ENCODE measurements at places on chromosomes 3 and 15.

- H3K27ac ChIP-seq = no peak overlapping the region
- peaks cover 46% of the 10 kb centered on the region for H3K4me1 ChIP-seq
- no peaks in the 10 kb centered on the region for H3K36me3 ChIP-seq
- no peak for DNase-seq
- H3K27me3 ChIP-seq = no peaks in the 10 kb centered on the region
These were observed 3.1 kb downstream of the FAM107A start for GRCh38 chr3:58574106-58574505.

GRCh38 chr15:45113380-45113990 is 487 bp downstream of the DUOX2 start:
- H3K27me3 ChIP-seq = peaks cover 87% of the 10 kb centered on the region
- H3K4me3 ChIP-seq = no peak overlapping the region
- H3K4me1 ChIP-seq = peaks cover 22% of the 10 kb centered on the region
- H3K27ac ChIP-seq = no peak overlapping the region
- DNase-seq = no peak

- H3K4me3 ChIP-seq = no peak overlapping the region
- H3K4me1 ChIP-seq = no peaks in the 10 kb centered on the region
- H3K27me3 ChIP-seq = peaks cover 8% of the 10 kb centered on the region
- H3K36me3 ChIP-seq = no peaks in the 10 kb centered on the region
- no peak overlapping the region for H3K27ac ChIP-seq
- no peak for DNase-seq
These were observed 19.1 kb downstream of the FAM81A start for GRCh38 chr15:59457103-59457502.

GRCh38 chr3:129937717-129938116 is 36.8 kb upstream of the TRH start:
- peaks cover 2% of the 10 kb centered on the region for H3K27me3 ChIP-seq
- no peak overlapping the region for H3K4me3 ChIP-seq
- H3K4me1 ChIP-seq = peaks cover 5% of the 10 kb centered on the region
- DNase-seq = no peak
- no peak overlapping the region for H3K27ac ChIP-seq
- H3K36me3 ChIP-seq = no peaks in the 10 kb centered on the region

DNA sequence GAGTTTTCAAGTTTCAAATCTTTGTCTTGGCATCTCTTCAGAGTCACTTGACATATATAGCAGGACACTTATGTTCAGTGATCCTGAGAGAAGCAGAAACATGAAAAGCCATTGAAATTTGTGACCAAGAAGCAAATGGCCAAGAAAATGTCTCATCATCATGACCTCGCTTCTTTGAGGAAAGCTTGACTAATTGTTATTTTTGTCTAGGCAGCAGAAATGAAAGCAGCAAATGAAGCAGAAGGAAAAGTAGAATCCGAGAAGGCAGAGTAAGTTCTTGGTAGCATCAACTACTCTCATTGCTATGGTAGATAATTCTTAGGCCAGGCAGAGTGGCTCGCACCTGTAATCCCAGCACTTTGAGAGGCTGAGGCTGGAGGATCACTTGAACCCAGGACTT is 127.7 kb upstream of the CHRM5 start:
- H3K27me3 ChIP-seq = no peaks in the 10 kb centered on the region
- H3K27ac ChIP-seq = no peak overlapping the region
- peaks cover 17% of the 10 kb centered on the region for H3K36me3 ChIP-seq
- no peak overlapping the region for H3K4me3 ChIP-seq
- no peak for DNase-seq

DNA sequence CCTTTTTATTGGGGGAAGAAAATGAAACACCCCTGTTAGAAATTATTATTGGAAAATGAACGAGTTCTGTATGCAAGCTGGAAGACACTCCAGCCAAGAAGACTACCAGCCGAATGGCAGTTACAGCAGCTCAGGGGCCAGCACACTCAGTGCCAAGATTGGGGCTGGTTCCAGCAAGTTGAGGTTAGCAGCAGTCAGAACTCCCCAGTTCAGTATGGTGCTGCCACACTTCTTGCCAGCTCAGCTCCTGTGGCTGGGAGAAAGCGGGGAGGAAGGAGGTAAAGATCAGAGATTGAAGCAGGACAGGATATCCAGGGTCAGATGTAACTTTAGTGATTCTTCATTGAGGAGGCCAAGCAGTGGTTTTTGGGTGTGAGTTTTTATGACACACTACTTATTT is 280.2 kb upstream of the NR2E3 start:
- H3K36me3 ChIP-seq = no peaks in the 10 kb centered on the region
- no peak overlapping the region for H3K27ac ChIP-seq
- DNase-seq = no peak

GRCh38 chr15:32729700-32730395 is 12.0 kb downstream of the GREM1 start:
- no peak overlapping the region for H3K4me3 ChIP-seq
- no peaks in the 10 kb centered on the region for H3K36me3 ChIP-seq
- H3K27ac ChIP-seq = no peak overlapping the region
- H3K27me3 ChIP-seq = peaks cover 7% of the 10 kb centered on the region
- DNase-seq = no peak

DNA sequence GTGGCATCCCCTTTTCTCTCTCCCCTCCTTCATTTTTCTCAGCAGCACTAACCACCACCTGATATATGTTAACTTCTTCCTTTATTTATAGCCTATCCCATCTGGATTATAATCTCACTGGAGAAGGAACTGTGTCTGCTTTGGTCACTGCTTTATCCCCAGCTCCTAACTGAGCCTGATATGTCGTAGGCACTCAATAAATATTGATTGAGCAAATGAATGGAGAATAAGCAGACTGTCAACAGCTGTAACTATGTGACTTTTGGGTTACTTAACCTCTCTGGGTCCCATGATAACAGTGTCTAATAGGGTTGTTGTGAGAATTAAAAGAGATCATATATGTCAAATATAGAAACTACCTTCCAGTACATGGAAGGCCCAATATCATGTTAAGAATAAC is 127.9 kb downstream of the MECOM start:
- no peak overlapping the region for H3K4me3 ChIP-seq
- no peaks in the 10 kb centered on the region for H3K36me3 ChIP-seq
- DNase-seq = no peak
- no peaks in the 10 kb centered on the region for H3K27me3 ChIP-seq
- no peak overlapping the region for H3K27ac ChIP-seq

DNA sequence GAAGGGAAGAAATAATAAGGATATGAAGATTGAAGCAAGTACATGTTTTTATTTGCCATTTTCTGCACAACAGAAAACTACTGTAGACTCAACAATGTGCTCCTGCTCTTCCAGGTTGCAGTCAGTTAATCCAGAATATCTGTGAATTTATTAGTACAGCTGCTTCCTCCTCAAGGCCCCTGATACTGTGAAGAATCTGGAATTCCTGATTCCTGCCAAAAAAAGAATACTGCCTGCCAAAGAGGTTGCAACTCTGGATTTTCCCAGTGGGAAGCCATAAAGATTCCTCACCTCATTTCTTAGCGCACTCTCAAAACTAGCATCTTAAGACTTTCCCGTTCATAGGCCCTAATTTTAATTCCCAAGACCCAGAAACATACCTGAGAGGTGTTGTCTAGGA is 33.6 kb upstream of the LRRC3B start:
- no peak overlapping the region for H3K4me3 ChIP-seq
- peak; percentile 94 for DNase-seq
- peak overlapping the region; percentile 15 for H3K27ac ChIP-seq
- H3K27me3 ChIP-seq = no peaks in the 10 kb centered on the region
- H3K4me1 ChIP-seq = peaks cover 24% of the 10 kb centered on the region

- DNase-seq = no peak
- H3K4me3 ChIP-seq = peak overlapping the region; percentile 64
- H3K36me3 ChIP-seq = peaks cover 3% of the 10 kb centered on the region
These were observed 16.2 kb upstream of the CHD2 start for GRCh38 chr15:92883876-92884435.

DNA sequence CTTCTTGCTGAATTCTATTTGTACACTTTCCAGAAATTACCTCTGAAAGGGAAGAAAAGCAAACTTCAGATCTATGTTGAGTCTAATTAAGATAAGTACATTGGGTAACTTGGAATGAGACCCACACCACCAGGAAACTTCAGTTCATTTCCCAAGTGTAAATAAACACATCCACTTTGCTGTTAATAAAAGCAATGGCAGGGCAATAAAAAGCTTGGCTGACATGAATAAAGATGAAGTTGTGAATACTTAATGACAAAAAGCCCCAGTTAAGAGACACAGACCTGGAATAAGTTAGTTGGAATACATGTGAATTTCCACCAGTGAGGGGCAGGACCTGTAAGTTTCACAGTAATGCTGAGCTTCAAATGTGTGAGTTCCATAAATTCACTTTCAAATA is 83.3 kb downstream of the MEX3B start:
- H3K4me1 ChIP-seq = no peaks in the 10 kb centered on the region
- no peaks in the 10 kb centered on the region for H3K27me3 ChIP-seq
- DNase-seq = no peak
- H3K36me3 ChIP-seq = no peaks in the 10 kb centered on the region
- no peak overlapping the region for H3K27ac ChIP-seq

GRCh38 chr3:28268989-28269388 is 27.6 kb downstream of the CMC1 start:
- H3K27ac ChIP-seq = no peak overlapping the region
- no peaks in the 10 kb centered on the region for H3K27me3 ChIP-seq
- H3K4me1 ChIP-seq = no peaks in the 10 kb centered on the region

DNA sequence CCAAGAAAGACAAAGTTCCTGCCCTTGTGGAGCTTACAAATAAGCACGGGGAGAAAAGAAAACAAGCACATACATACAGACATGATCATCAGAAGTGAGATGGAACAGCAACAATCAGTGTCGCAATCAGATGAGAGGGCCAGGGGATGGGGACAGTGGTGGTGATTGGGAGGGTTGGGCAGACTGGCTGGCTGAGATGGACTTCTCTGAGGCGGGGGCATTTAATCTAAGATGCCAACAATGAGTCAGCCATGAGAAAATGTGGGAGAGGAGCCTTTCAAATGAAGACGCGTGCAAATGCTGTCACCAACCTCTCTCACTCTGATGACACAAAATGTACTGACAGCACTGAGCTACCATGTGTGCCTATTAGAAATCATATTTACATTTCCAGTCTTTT is 81.4 kb downstream of the NCEH1 start:
- no peak overlapping the region for H3K27ac ChIP-seq
- no peak for DNase-seq
- no peaks in the 10 kb centered on the region for H3K4me1 ChIP-seq
- no peaks in the 10 kb centered on the region for H3K36me3 ChIP-seq
- H3K4me3 ChIP-seq = no peak overlapping the region

DNA sequence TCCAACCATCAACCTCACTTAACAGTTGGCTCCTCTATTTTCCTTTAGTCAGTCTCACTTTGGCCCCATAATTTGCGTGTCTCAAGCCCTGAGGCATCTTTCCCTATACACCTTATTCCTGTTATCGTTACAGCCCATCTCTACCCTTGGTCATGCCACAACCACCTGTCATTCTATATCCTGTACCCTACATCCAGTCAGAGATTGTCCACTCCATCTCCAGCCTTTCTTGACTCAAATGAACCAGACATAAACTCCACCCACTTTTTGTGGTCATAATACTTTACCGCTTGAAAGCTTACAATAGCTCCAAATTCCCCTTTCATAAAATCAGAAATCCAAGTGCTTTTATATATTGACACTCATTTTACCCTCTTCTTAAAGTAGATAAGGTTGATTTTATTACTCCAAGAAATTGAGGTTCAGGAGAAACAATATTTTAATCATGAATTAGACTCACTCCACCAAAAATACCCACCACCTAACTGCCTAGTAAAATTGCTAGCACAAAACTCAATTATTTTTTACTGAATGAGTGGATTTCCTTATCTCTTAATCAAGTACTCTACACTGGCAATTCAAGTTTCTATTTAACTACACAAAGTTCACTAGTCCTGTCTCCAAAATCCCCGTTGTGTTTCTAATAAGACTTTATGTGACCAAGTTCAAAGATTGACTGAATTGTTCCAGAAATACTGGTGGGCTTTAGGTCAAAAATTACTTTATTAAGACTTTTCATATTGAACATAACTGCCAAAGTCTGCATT is 9.1 kb downstream of the CCR4 start:
- no peak overlapping the region for H3K27ac ChIP-seq
- H3K4me3 ChIP-seq = no peak overlapping the region
- no peak for DNase-seq
- H3K4me1 ChIP-seq = no peaks in the 10 kb centered on the region
- no peaks in the 10 kb centered on the region for H3K36me3 ChIP-seq

- no peak overlapping the region for H3K4me3 ChIP-seq
- DNase-seq = peak; percentile 62
- peaks cover 20% of the 10 kb centered on the region for H3K36me3 ChIP-seq
- H3K27me3 ChIP-seq = no peaks in the 10 kb centered on the region
- no peak overlapping the region for H3K27ac ChIP-seq
These were observed 50.6 kb downstream of the CMSS1 start for GRCh38 chr3:99868311-99868646.

DNA sequence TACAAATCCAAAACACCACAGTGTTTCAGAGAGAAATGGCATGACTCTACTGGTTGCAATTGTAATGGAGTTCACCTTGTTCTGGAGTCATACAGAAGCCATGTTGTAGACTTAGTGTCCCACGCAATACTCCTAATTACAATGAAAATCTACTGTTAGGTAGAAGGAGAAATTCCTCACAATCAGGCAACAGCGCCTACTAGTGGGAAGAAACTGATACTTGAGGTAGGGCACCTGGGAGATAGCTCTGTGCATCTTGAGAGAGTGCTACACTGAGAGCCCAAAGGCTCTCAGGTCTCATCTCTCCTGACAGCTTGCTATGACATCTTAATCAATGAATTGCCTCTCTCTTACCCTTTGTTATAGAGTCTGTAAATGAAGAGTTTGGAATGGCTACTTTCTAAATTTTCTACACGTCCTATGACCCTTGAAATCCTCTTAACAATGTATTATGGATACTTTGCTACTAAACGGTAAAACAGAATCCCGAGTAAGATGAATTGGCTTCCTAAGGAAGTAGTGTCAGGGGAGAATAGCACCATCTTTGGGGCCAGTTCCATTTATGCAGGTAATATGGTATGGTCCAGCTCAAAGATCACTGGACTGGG is 422.7 kb upstream of the TPRG1 start:
- no peaks in the 10 kb centered on the region for H3K27me3 ChIP-seq
- H3K36me3 ChIP-seq = no peaks in the 10 kb centered on the region
- DNase-seq = no peak
- H3K4me3 ChIP-seq = no peak overlapping the region
- H3K27ac ChIP-seq = no peak overlapping the region

DNA sequence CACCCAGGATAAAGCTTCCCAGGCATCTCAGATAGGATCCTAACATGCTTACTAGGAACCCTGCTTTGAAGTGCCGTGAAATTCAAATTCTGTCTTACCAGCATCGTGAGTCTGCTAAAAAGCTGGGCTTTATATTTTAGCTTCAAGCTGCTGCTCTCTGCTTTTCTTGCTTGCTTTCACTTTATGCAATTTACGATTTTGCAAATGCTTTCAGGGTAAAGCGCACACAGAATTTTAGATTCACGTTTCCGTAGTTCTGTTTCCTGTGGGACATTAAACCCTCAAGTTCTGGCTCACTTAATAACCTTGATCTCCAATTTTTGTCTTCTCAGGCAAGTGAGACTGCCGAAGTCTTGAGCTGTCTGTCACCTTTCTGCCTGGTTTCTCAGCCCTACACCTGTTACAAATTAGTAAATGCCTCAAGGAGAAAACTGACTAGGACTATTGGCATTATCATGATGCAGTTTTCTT is 170.5 kb upstream of the TGFBR2 start:
- peak; percentile 67 for DNase-seq
- H3K27ac ChIP-seq = peak overlapping the region; percentile 1
- peaks cover 4% of the 10 kb centered on the region for H3K4me1 ChIP-seq
- H3K4me3 ChIP-seq = no peak overlapping the region
- no peaks in the 10 kb centered on the region for H3K27me3 ChIP-seq

All from muscle of leg (tissue), 16 donors.